ENCODE measurements at places on chromosomes 6 and 20.

DNA sequence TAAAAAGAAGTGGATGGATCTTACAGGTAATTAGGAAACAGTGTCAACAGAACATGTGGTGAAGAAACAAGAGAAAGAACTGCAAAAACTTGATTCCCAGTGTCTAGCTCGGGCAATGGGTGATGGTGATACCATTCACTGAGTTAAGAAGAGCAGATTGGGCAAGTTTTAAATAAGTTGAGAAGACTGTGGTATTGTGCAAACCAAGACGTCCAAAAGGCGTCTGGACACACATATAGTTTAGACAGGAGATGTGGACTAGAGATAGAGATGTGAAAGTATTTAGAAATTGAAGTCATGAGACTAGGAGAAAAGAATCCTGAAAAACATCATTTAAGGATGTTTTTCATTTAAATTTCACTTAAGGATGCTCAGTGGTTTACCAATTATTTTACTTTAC lies 53.9 kb downstream of the CDK19 start:
- DNase-seq: no peak

GRCh38 chr6:100470422-100471120 lies 5.8 kb upstream of the SIM1 start:
- DNase-seq: no peak

DNA sequence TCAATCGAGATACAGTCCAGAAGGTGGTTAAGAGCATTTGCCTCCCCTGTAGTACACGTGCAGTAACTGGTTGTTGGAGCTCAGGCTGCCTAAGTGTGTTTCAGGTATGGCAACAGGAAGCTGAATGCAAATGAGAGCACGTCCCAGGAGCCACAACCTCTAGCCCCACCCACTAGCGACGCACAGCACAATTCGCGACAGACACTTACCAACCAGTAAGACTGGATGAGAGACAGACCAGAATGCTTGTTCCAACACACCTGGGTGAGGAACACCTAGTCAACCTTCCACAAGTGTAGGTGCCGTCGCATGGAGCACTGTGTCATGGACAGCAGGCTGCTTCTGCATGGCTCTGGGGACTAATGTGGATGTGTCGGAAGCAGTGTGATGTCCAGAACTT lies 7.2 kb upstream of the SERPINB1 start:
- no peak for DNase-seq

DNA sequence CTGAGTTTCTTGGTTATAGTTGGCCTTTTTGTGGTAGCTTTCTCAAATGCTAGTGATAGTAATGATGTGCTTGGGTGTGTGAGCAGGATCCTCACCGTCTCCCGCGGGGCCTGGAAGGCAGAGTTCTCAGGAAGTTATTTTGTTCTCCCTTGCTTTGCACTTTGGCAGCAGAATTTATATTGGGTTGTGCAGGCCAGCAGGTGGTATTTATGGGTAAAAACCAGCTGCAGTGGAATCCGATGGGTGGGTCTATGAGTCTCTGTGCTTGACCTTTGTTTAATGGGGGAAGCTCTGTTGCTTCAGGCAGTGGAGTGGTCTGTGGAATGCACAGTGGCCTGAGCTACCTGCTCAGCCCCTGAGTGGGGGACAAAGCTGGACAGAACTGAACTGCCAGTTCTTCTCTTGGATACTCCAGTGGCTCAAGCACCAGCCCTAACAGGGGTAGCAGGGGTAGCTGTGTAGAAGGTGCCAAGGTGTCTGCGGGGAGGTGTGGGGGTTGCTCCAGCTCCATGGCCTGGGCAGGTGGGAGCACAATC lies 27.3 kb downstream of the IGF2R start:
- DNase-seq: peak; percentile 57

GRCh38 chr6:85600713-85601313 lies 7.2 kb upstream of the SNX14 start:
- DNase-seq: no peak

GRCh38 chr6:54574671-54575070 lies 266.4 kb downstream of the TINAG start:
- DNase-seq: no peak

DNA sequence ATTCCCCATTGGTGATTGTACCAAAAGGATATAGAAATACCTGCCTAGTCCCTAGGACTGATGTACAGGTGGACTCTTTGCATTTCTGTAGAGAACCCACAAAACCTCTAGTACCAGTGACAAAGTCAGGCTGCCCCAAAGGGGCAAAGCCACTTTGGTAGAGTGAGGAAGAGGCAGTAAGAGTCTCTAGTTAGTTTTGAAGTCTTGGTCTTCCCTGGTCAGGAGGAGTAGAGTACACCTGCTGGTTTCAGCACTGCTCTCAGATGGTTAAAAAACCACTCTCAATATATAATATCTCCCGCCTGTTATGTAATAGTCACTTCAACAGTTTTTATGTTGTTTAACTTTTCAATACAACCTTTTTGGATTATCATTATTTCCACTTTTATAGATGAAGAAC lies 344.9 kb downstream of the CDKAL1 start:
- no peak for DNase-seq

GRCh38 chr20:7703551-7703961 lies 236.7 kb downstream of the HAO1 start:
- DNase-seq: no peak

DNA sequence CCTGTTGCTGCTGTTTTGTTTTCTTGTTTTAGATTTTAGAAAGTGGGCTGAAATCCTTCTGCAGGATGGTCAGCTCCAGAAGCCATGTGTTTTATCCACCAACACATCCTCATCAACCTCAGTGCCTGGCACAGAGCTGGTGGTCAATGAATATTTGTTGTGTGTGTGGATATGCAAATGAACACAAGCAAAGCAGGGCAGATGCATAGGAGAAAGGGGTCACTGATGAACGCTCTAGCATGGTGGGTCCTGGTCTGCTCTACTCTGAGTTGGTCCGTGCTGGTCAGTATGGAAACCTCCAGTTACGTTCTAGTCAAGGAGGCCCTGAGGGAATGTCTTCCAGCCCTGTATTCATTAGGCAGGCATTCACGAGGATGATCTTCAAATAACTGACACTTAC lies 682.5 kb downstream of the QKI start:
- DNase-seq: no peak

- peak; percentile 11 for DNase-seq
Observed at GRCh38 chr6:39496915-39497314, 174.4 kb upstream of the KCNK16 start.

- no peak for DNase-seq
Observed at GRCh38 chr6:28337121-28337520, 1.2 kb upstream of the ZSCAN31 start.
